ENCODE measurements at places on chromosomes 1 and 21.

- DNase-seq = no peak
These were observed 6.9 kb downstream of the ADSS2 start for GRCh38 chr1:244444854-244445253.

GRCh38 chr1:31423418-31423947 lies 10.5 kb downstream of the SERINC2 start:
- no peak for DNase-seq

GRCh38 chr1:2242814-2243725 lies 15.0 kb downstream of the SKI start:
- DNase-seq = peak; percentile 67

DNA sequence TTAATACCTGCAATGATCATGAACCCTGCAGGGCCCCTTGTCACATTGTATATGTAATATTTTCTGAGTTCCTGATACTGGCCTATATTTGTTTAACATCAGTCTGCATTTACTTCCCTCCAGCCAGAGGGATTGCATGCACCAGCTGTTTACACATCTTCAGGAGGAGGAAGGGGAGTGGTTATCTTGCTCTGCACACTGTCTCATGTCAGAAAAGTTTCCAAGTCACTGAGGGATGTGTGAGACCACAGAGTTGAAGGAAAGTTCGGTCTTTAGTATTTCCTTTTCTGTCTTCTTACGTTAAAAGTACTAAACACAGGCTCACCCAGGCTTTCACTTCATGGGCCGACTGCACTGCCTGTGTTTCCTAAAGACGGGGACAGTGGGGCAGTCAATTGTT lies 574.1 kb downstream of the LMO4 start:
- no peak for DNase-seq

GRCh38 chr1:147585640-147586383 lies 44.5 kb downstream of the BCL9 start:
- no peak for DNase-seq

GRCh38 chr21:37455504-37455911 lies 88.9 kb downstream of the DYRK1A start:
- no peak for DNase-seq

GRCh38 chr1:31764312-31765040 lies at the start of gene ADGRB2:
TSS of gene ADGRB2 (minus strand) at chr1:31764340. CDS start at chr1:31757221, 7,119 bp downstream.
- peak; percentile 50 for DNase-seq

GRCh38 chr1:182255494-182255893 lies 136.1 kb downstream of the GLUL start:
- peak; percentile 42 for DNase-seq

GRCh38 chr1:231407547-231408396 lies 14.3 kb downstream of the EGLN1 start:
- DNase-seq = no peak

DNA sequence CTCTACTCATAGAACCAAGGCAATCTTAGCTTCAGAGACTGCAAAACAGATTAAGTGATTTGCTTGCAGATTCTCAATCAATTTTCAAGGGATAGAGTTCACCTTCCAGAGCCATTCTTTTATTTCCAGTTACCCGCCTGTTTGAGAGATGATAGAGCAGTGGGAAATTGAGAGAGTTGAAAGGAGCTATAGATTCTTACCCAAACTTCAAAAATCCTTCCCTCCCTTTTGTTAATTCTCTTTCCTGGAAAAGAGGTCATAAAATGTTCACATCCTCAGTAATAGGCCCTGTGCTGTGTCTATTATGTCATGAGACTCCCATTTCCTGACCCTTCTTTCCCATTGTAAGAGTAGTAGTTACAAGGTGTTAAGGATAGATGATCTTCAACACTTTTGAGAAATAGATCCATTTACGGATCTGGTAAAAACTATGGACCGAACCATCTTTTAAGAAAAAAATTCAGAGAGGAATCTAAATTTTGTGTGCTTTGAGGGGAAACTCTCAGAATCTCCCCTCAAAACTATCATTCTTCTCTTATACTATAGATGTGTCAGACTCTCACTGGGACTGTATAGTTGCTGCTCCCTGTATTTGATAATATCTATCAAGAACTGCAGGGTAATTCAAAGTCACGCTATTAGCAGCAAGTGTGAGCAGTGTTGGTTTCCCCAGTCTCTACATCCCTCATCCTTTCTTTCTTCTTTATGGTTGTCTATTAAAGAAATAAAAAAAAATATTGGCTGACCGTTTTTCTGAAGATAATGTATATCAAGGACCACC lies 8.0 kb downstream of the RGS4 start:
- DNase-seq = no peak

- no peak for DNase-seq
These were observed 4.7 kb downstream of the ACAP3 start for GRCh38 chr1:1302951-1303509.

DNA sequence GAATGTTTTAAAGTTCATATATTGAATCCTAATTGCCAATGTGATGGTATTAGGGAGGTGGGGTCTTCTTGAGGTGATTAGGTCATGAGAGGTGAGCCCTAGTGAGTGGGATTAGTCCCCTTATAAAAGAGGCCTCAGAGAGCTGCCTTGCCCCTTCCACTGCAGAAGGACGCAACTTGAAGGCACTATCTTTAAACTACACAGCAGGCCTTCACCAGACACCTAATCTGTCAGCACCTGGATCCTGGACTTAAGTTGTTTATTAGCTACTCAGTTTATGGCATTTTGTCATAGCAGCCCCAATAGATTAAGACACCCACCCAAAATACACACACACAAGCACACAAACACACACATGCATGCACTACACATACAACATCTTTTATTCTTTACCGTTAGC lies 61.4 kb downstream of the DAB1 start:
- DNase-seq = no peak

All from left ventricle myocardium superior (tissue), 1 donor.